ENCODE measurements at places on chromosomes 5 and 9.

DNA sequence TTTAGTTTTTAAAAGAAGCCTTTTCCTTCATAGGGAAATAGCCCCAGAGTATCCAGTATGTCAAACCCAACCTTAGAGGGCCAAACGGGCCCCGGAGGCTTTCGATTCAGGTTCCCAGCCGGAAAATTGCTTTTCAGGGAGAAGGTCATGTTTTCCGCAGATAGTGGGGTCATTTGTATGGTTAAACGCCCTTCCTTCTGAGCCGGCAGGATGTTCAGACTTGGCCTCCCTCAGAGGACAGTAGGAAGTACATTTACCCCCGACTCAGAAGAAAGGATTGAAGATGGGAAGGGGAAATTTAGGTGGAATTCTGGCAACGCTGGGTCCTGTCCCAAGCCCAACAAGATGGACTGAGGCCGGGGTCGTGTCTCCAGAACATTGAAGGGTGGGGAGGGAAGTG, 195.2 kb downstream of the AOPEP start:
- no peak for DNase-seq

- DNase-seq = no peak
Observed at GRCh38 chr9:118962426-118962825, 406.8 kb downstream of the BRINP1 start.

DNA sequence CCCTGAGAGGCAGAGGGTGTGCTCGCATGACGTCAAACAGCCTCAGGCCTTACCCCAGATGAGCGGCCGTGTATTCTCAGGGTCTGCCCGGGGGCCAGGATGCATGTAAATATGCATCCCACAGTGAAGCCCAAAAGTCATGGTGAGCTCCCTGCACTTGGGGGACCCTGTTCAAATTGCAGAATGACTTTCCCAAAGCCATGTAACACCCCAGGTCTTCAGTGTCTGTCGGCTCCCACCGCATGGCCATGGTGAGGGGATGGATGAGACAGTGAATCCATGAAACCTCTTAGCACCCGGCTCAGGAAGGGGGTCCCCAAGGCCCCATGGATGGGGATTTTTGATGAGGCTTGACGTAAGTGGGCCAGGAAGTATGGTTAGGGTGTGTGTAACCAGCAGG, 9.3 kb upstream of the COL5A1 start:
- DNase-seq = no peak

DNA sequence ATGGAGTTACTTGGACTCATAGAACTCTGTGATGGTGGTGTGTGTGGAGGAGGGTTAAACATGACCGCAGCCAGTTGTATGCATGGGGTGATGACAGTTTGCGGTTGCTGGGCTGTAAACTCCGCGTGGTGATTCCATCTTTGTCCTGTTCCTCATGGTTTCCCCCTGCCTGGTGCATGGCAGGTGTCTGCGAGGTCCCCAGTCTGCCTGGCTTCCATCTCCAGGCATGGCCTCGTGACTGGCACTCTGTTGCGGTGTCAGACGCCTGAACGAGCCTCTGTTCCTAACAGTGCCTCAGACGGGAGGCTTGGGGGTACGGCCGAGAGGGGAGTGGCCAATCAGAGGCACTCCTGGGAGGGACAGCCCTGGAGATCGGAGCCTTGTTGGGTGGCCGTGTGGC, 33.9 kb upstream of the SH3PXD2B start:
- DNase-seq = no peak

- no peak for DNase-seq
Observed at GRCh38 chr9:100441911-100442361, 15.0 kb downstream of the MSANTD3 start.

GRCh38 chr9:134568811-134569210, 72.8 kb upstream of the COL5A1 start:
- DNase-seq = no peak

DNA sequence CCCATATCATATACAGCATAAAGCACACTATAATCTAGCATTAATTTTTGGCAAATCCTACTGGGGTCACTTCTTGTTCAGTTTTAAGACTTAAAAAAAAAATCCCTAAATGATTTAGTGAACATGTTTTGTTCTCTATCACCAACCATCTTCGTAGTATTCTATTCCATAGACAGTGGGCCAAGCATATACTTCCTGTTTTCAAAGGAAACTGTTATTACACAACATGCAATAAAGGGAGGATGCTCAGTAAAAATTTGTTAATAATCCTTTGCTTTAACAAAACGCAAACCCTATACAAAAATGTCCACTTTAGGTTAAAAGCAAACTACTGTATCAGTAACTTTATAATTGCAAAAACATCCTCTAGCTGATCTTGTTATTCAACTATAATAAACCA, 13.0 kb downstream of the CCNH start:
- DNase-seq = no peak

DNA sequence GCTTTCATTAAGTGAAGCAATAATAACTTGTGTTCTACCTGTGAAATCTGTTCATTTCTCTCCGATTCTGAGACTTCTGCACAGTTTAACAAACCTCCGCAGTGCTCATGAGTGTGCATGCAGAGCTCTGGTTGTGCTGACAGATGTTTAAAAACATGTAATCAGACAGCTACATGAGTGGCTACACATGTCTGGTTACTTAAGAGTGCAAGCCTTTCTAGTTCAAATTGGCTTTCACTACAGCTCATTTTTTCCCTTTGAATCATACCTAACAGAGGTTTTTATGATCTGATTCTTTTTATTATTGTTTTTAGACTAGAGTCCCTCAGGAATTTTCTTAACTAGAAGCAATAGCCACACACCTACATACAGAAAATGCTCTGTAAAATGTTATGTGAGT, 310.2 kb downstream of the ARRDC3 start:
- DNase-seq = no peak

GRCh38 chr5:6699357-6699756, 13.9 kb upstream of the TENT4A start:
- no peak for DNase-seq

DNA sequence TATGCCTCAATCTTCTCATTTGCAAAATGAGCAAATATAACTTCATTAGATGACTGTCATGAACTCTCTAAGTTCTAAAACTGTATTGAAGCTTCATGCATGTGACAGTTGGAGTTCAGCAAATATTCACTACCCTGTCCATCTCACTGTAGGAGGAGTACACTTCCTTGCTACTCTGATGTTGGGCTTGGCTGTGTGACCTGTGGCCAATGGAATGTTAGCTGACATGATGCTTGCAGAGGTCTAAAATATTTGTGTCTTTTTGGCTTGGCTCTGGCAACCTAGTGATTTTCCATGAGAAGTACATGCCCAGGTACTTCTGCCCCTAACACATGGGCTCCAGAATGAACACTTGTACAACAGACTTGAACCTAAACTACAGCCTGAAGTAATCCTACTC, 203.1 kb upstream of the ANKH start:
- no peak for DNase-seq

DNA sequence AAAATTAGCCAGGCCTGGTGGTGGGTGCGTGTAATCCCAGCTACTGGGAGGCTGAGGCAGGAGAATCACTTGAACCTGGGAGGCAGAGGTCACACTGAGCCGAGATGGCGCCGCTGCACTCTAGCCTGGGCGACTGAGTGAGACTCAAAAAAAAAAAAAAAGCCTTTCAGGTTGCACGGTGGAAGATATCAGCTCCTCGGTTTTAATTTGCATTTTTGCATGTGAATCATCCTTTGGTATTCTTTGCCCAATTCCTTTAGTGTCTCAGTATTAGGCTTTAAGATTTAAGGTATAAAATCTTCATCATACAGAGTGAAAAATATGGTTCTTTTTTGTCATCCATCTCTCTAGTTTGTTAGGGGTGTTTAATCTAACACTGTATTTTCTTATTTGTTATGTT, 173.6 kb upstream of the S1PR3 start:
- DNase-seq = no peak

- no peak for DNase-seq
Observed at GRCh38 chr5:4544049-4544670, 596.0 kb upstream of the ADAMTS16 start.

- DNase-seq = no peak
Observed at GRCh38 chr5:157222506-157223230, 42.0 kb downstream of the ITK start.

- DNase-seq = no peak
Observed at GRCh38 chr5:136193322-136193935, 467 bp upstream of the SMIM32 start.

GRCh38 chr9:86550401-86550800, 196.2 kb upstream of the TUT7 start:
- no peak for DNase-seq

DNA sequence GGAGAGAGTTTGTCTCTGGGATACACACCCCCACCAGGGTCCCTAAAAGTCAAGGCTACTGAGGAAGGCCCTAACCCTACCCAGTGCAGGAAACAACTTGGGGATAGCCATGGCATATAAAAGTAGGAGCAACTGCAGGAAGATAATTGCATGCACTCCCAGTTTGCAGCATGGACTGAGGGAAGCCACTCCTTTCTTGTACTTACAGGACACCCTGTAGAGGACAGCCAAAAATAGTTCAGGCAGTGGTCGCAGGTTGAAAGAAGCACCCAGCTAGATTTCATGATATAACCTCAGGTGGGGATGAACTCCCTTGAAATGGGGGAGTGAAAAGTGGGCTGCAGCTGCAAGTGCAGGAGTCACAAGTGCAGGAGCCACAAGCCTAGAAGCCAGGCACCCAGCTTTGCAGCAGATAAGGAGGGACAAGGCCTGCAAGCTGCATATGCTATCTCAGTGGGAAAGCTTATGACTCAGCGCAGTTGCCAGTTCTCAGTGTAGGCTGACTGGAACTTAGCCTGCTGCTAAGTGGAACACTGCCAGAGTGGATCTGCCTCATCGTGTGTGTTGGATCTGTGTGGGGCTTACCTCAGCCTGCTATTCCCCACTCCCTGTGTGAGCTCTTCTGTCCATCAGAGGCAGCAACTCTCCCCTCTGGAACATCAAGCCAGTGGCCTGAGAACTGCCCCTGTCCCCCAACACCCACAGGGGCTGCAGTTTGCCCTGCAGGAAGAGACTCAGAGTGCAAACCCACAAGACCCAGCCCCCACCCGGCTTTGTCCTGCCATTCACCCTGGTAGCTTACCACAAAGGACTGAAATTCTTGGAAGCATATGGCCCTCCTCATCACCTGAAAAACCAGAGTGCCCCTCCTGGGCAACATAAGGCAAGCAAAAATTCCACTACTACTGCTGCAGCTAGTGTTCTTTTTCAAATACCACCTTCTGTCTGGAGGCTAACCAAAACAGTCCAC, 42.7 kb downstream of the CYLC2 start:
- DNase-seq = no peak

- no peak for DNase-seq
Observed at GRCh38 chr5:150118561-150119229, 32.3 kb upstream of the CSF1R start.

DNA sequence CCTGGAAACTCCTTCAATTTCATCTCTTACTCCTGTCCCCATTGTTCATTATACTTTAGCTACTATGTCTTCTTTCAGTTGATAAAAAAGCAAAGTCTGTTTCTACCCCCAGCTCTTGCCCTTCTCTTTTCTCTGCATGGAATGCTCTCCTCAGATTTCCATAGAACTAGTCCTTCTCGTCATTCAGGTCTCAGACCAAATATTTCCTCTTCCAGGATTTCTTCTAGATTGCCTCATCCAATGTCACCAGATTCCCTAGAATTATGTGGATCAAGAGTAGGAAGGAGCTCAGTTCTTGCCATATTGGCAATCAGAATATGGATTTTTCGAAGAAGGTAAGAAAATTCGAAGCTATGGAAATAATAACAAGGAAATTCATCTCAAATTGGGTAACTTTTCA, 176.1 kb downstream of the GABRG2 start:
- DNase-seq = no peak

DNA sequence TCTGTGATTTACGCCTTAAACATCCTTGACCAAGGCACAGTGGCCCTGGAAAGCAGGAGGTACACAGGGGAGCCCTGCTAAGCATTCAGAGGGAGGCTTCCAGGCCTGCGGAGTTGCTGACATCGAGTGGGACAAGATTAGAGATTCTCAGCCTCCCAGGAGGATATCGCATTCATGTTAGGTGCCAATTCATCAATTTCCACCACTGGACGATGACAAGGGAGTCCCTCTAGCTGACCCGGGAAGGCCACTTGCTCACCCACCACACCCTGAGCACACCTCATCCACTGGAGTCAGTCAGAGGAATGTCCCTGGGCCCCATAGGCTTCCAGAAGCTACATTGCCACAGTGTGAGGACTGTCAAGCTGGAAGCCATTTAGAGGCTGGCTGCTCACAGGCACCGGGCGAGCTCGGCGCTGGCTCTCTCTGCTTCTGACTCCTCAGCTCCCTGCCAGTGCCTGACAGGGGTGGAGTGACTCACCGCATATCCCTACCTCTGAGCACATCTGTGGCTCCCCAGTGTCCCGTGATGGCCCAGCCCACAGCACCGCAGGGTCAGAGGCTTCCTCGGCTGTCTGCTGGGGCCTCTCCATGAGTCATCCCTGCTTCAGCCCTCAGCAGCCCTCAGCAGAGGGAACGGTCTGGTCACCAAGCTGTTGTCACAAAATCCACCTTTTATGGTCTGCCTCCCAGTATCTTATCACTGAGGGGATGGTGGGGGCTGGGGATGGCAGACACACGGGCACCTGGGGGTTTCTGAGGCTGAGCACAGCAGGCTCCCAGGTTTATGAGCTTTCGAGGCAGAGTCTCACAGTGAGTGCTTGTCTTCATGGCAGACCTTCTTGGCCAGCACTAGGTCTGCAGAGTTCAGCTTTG, 117.5 kb downstream of the ZNF608 start:
- DNase-seq = no peak

DNA sequence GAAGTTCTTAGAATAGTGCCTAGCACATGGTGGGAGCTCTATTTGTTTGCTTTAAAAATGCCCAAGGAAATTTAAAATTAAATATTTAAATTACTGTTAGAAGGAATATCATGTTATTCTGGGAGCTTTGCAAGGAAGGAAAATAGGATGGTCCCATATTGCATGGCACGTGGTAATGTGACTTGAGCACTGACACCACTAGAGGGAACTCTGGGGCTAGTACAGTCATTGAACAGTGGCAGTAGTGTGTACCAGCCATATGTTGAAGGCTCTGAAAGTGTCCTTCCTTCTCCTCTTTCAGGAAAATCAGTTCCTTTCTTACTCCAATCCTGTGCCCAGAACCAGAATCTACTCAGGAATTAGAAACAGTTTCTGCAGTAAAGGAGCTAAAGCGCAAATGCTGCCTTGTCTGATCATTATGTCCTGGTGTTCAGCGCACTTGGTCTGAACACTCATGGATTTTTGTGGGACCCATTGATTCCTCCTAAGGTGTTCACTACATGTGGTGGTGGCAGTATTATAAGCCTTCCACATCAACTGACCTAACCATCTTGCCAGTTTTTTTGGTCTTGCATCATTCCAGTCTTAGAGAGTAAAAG, 54.1 kb downstream of the GDA start:
- DNase-seq = no peak

GRCh38 chr5:124402144-124402581, 344.3 kb downstream of the ZNF608 start:
- DNase-seq = no peak

GRCh38 chr9:109426626-109427402, 71.3 kb downstream of the PTPN3 start:
- DNase-seq = no peak

DNA sequence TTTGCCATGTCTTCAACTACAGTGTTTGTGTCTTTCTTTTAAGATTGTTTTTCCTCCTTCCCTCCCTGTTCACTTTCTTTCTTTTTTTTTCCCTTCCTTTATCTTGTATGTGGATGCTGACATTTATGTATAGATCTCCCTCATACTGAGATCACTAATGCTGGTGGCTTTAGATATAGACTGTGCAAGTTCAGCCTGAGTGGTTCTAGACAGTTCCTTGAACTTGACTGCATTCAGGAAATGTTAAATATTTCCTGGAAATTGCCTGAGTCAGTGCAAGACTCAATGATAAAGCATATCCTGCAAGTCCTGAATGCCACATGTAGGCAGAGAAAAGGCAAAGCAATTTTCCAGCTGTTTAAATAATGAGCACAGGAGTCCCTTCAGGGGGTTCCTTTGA, 182.5 kb upstream of the NR3C1 start:
- DNase-seq = no peak
